Stimulated activated CD4-positive, alpha-beta T cell treated with anti-CD3 and anti-CD28 coated beads, Interleukin-1b, Interleukin-23, amount 100 ng/mL, for 1 hour (primary cell): ENCODE measurements at places on chromosomes 11 and 22.

DNA sequence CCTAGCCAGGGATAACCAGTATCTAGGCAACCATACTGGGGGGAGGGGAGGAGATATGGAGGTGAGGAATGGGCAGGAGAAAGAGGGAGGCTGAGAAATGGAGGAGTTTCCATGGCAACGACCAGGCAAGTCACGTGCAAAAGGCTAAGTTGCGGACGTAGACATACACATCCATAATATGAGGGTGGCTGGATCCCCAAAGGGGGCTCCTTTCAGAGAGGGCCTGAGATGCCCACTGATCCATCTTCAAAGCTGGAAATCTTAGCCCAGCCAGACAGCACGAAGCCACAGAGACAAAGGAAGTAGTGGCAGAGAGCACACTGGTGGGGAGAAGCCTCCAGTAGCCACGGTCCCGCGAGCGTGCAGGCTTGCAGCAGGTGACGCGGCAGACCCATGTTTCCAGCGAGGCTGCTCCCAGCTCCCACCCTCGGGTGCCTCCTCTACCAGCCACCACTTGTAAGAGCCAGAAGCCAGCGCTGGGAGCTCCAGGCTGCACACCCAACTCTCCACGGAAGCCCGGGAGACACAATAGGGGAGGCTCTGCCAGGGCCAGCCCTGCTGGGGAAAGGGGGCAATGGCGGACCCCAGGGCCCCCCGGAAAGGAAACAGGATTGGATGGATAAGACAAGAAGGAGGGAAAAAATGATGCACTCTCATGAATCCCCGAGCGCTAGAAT, 938 bp downstream of the FXYD6 start:
- no peak for DNase-seq

- DNase-seq: no peak
These were observed 961 bp downstream of the IPO7 start for GRCh38 chr11:9385327-9385899.

GRCh38 chr11:120739780-120740179, 228.2 kb downstream of the GRIK4 start:
- DNase-seq: no peak

DNA sequence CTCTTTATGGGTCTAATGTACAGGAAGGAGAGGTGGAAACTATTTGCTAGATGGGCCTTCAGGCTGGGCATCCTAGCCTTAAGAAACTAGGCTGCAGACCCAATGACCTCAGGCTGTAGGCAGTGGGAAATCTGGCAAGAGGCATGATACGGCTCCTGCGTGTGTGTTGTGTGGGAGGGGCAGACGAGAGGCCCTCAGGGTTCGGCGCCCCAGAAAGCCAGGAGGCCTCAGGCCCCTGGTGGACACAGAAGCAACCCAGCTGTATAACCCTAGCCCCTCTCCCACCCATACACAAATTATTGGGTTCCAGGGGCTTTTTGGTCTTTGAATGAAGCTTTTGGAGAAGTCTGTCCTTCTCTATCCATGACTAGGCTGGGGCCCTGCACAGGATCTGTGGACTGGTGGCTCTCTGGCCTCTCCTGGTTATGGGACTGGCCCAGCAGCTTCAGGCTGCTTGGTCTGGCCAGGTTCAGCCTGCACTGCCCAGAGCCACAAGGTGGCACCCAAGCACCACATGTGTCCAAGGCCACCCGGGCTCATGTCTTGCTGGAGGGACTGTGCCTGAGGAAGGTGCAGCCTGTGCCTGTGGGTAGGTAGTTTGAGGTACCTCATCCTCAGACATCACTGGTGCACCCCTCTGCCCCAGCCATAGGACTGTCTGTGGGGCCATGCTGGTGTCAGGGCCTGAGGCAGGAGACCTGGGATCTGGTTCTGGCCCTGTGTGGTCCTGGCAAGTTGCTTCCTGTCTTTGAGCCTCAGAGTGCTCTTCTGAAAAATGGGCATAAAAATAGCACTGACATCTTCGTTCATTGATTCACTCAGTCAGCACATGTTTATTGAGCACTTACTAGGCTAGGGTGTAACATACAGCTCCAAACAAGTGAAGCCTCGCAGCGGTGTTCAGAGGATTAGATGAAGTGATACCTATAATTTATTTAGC, 87.5 kb downstream of the RRM1 start:
- DNase-seq: no peak
